Inflammatory macrophage treated with lipopolysaccharide for 1 hour (primary cell): ENCODE measurements at places on chromosomes 3 and 15.
A peak's percentile ranks its signal among the peaks of the same experiment; 100 is the strongest.

GRCh38 chr15:27268923-27269322 is 297.9 kb downstream of the GABRG3 start:
- DNase-seq = no peak

- peak; percentile 75 for DNase-seq
These were observed 33.8 kb downstream of the MBNL1 start for GRCh38 chr3:152302521-152303021.

DNA sequence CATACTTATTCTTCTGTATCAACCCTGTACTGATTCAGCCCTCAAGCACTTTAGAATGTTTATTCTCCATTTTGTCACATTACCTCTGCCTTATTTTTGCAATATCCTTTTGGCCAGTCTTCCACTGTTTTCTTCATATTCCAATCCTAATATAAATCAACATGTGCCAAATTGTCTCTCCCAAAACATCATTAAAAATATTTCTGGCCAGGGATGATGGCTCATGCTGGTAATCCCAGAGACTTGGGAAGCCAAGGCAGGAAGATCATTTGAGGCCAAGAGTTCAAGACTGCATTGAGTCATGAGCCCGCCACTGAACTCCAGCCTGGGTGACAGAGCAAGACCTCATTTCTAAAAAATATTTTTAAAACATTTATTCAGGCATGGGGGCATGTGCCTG is 641.4 kb upstream of the CBLB start:
- DNase-seq = no peak

GRCh38 chr3:195750797-195751520 is 30.2 kb downstream of the MUC20 start:
- no peak for DNase-seq

- no peak for DNase-seq
These were observed 50.0 kb upstream of the PSMD6 start for GRCh38 chr3:64073158-64073761.

GRCh38 chr3:112561484-112561733 is 353 bp downstream of the ATG3 start:
- no peak for DNase-seq

- no peak for DNase-seq
These were observed 257.0 kb downstream of the LSAMP start for GRCh38 chr3:116188231-116188785.

GRCh38 chr3:108487439-108487838 is 23.0 kb downstream of the MYH15 start:
- DNase-seq = no peak

DNA sequence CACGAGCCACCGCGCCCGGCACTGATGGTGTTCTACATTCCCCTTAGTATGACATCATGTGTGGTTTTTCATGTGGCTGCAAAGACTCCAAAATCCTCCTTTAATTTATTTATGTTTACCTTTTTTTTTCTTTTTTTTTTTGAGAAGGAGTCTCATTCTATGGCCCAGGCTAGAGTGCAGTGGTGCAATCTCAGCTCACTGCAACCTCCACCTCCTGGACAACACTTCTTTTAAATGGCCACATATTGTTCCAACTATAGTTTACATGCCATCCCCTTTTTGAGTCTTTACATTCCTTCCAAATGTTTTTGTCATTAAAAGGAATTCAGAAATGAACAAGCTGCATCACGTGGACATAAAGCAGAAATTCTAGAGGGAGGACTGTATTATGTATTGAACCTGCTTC is 10.3 kb upstream of the CDV3 start:
- DNase-seq = no peak

- DNase-seq = peak; percentile 7
These were observed 153.9 kb downstream of the P3H2 start for GRCh38 chr3:189966843-189967242.

DNA sequence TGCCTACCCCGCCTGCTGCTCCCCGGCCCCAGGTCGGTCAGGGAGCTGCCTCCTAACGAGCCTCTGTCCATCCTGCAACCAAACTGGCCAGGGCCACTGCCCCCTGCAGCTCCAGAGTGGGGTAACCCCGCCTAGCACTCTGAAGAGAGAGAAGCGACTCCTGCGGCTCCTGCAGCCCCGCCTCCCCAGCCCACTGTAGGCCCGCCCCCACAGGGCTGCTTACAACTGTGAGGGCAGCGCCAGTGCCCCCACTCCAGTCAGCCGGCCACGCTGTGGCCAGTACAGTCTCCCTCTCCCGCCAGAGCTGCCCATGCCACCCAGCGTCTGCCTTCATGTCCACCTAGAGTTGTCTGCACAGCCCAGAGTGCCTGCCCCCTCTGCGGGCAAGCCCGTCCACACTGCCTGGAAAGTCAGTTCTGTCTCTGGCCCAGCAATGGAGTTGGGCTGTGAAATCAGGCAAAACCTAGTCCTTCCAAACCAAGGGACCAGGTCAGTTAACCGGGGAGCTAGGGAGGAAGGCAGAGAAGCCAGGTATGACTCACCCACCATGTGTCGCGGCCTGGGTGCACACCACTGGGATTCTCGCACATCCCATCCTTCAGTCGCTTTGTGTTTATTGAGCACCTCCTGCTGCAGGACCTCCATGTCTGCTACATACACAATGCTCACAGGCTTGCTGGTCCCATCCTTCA is 2.4 kb downstream of the UCN2 start:
- DNase-seq = peak; percentile 53

DNA sequence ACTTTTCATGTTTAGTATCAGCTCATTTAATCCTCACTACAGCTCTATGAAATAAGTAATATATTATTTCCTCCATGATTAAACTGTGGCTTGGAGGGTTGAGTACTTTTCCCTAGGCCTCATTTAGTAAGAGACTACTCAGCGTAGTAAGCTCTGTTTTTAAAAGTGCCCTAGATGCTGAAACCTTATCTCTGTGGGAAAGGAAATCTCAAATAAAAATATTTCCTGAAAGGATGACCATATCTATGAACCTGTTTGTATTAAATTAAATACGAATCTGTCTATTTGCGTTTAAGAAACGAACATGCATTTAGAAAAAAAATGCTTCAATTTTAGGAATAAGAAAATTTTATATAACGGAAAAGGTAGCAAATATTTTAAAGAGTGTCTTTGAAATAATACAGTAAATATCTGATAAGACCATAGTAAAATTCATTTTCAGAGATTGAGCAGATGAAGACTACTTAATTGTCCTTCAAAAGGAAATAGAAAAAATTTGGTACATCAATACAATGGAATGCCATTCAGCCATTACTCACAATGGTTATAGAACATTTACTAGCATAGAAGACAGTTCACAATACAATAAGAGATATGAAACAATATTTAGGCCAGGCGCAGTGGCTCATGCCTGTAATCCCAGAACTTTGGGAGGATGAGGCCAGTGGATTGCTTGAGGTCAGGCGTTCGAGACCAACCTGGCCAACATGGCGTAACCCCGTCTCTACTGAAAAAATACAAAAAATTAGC is 56.2 kb downstream of the ATG7 start:
- DNase-seq = no peak

DNA sequence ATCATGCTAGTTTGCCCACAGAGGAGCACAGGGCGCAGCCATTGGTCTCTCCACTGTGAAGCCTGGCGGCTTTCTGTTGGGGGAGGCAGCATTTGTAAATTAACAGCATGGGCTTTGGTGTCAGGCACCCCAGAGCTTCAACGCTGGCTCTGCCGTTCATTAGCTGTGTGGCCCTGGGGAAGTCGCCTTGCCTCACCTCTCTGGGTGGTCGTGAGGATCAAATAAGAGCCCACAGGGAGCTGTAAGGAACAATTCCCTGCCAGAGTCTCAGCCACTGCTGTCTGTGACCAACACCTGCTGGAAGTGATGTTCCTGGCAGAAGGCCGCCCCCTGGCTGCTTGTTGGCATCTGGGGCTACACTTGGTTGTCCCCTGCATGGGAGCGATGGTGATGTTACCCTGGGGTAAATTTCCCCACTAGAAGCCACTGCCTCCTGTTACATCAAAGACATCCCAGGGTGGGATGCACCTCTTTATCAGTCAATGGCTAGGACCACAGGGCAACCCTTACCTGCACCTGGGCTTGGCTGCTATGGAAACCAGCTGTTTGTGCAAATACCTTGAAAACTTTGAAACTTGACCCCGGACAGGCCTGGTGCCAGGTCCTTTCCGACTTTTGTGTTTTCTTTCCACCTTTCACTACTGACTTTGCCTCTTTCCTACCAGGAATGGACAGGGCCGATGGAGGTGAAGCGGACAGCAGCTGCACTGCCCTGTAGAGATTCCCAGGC is 36.9 kb downstream of the DNASE1L3 start:
- no peak for DNase-seq

DNA sequence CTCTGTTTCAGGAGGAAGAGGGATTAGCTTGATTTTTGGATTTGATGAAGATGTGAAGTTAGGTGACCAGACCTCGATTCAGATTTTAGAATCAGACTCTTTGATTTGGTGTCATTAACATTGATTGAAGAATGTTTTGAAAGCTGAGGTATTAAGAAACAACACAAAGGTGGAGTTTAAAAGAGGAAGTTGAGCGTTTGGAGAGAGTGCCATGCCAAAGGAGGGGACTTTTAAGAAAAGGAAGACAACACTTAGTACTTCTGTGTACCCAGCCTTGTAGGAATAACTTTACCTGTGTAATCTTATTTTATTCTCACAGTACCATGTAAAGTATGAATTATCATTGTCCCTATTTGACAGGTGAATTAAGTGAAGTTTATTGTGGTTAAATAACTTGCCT is 34.4 kb downstream of the PPARG start:
- peak; percentile 49 for DNase-seq

DNA sequence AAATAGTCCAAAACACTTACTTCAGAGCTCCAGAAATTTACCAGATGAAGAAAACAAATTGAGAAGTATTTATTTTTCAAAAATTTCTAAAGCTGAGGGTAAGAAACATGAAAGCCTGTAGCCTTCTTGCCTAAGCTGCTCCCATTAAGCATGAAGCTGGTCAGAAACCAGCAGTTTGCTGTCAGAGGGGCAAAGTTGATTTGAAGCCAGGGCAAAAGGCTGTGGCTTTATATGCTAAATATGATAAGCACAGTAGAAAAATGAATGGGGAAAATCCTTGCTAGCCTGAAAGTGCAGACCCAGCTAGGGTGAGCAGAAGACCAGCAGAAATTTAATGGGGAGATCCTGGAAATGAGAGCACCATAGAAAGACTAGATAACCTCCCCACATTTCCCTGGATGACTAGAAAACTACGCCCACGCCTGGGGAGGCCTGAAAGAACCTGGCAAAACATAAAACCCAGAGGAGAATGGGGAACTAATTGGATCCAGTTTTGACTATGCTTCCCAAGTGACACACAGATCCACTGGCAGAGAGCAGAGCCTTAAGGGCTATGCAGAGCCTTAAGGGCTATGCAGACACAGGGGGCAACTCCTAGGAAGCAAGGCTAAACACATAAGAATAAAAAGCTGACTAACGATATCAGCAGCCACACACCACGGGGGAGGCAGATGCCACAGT is 43.0 kb upstream of the HEG1 start:
- peak; percentile 10 for DNase-seq

DNA sequence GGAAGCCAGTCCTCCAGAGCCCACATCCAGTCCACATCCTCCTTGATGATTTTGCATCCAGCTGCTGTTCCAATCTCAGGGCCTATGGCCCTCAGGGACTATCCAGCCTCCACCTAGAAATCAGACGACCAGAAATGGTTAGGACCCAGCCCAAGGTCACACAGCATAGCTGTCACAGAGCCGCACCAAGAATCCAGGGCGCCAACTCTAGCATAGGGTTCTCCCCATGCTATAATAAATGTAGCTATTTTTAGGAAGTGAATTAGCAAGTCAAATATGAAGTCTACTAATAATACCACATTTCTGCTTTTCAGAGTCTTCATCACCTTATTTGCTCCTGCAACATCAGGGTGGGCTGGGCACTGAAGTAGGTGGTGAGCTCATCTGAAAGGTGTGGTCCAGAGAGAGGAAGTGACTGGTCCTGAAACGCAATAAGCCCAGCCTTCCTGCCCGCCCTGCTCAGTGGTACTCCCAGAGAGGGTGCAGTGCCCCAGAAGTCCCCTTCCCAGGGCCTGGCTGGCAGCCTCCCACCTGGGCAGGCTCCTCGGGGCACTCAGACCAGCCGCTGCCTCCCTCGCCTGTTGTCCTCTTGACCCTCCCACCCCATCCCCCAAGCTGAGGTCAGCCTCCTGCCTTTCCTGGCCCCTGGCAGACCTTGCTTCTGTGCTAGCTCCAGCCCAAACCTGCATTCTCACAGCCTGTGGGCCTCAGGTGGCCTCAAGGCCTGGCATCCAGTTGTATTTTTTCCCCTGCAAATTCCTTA is 17.6 kb upstream of the CYP11A1 start:
- peak; percentile 16 for DNase-seq

DNA sequence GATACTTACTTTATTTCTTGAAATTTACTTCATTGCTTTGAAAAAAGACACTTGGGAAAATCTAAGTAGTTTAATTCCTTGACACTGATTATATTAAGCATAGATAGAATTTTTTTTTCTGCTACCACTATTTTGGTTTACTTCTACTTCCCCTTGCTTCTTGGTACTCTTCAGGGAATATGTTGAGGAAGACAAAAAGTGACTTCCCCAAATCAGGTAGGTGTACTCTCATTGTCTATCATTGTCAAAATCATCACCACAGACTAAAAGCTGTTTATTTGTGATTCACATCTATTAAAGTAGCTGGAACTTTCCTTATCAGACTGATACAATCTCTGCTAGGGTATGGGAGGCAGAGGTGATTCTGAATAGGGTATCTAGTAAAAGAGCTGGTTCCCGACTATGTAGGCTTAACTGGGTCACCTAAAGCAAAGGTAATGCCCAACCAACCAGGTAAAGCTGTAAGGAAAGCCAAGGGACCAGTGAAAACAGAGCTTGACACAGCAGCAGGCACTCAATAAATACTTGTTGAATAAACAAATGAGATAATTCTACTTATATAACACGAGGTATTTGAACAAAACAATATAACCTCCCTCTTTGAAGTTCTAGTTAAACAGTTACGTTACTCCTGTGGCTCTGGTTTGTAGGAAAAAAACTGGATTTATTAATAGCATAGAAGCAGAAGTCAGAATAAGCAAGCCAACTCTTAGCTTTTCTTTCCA is 346.9 kb downstream of the PLCL2 start:
- DNase-seq = no peak

DNA sequence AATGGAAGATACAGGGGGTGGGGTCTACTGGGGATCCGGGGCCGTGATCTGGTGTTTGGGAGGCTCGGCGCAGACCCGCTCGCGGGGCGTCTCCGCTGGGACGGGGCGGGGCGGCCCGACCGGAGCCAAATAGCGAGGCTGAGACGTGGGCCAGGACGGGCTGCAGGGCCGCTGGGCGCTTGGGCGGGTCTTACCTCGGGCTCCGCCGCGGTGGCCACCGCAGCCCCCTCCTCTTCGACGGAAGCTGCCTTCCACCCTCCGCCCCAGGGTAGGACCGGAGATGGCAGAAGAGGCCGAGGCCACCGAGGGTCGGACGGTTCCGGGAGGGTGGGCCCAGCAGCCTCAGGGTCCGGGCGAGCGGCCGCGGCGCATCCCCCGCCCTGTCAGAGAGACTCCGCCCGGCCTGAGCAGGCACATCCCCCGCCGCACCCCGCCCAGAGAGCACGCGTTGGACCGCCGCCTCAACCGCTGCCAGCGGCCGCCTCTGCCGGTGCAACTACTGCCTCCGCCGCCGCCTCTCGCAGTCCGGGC is 399 bp downstream of the MYO9A start:
- peak; percentile 75 for DNase-seq

- no peak for DNase-seq
These were observed 39.7 kb upstream of the VEPH1 start for GRCh38 chr3:157542711-157543500.
